ENCODE measurements at places on chromosomes 5 and 9.

GRCh38 chr9:125150349-125151245 lies 7.3 kb upstream of the SCAI start:
- DNase-seq, result no peak

GRCh38 chr5:35031276-35031675 lies 16.5 kb downstream of the AGXT2 start:
- no peak for DNase-seq

GRCh38 chr5:159552751-159553150 lies 222.5 kb upstream of the IL12B start:
- DNase-seq, result no peak

DNA sequence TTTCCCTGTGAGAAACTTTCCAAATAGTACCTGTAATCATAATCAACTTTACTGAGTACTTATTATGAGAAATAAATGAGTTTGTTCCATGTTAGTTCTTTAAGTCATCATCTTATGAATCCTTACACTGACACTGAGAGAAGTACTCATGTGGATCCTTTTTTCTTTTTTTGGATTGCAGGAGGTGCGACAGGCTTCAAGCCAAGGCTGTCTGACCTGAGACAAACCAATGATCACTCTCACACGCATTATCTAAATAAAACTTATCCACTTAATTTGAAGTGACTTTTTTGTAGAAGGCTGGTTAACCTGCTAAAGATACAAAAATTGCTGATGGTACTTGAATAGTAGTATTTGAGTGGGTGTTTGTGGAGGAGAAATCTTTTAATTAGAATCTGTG lies 39.5 kb downstream of the JAKMIP2 start:
- DNase-seq, result no peak

DNA sequence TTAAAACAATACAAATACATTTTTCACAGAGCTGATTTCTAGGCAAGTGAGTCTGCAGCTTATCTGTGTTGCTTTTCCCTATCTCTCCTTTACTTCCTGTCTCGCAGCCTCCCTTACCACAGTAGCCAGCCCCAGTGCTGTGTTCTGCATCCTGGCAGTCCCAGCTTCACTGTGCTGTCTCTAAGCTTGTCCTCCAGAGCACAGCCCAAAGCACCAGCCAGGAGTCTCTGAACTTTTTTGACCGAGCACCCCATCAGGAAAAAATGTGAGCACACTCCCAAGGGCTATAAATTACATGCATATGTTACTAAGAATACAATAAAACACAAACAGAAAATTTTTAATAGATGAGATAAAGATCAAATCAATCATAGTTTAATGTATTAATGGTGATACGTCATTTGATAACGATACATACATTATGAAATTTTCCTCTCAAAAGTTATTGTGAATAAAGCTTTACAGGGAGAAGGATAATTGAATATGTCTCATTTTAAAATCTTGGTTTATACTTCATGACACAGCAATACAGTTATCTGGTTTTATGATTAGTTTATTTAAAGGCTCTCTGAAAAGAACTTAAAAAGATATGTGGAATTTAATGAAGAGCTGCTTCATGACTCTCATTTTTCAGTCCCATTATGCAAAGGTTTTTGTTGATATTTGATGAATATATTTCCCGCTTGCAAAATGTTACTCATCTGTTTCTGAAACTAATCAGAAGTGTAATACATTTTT lies 7.3 kb upstream of the RHOBTB3 start:
- no peak for DNase-seq

GRCh38 chr9:1639166-1639565 lies 376.0 kb upstream of the SMARCA2 start:
- no peak for DNase-seq

GRCh38 chr5:133723651-133724366 lies 111.5 kb upstream of the FSTL4 start:
- DNase-seq, result no peak

DNA sequence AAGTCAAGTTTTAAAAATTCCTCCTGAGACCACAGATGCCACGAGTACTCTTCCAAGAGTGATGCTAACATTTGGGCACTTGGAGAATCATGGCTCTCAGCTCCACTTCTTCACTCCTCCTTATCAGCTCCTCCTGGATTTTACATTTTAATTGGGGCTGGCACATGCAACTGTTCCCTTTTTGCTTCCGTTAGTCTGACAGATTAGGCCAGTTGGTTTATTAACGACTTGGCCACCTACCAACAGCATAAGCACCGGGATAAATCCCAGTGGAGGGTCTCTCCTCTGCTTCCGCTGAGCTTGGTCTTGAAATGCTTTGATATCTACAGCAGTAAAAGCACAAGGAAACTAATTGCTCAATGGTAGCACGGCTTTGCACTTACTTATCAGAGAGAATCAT lies 134.6 kb upstream of the RASEF start:
- no peak for DNase-seq

- no peak for DNase-seq
Observed at GRCh38 chr5:120140501-120140900, 323.6 kb upstream of the PRR16 start.

DNA sequence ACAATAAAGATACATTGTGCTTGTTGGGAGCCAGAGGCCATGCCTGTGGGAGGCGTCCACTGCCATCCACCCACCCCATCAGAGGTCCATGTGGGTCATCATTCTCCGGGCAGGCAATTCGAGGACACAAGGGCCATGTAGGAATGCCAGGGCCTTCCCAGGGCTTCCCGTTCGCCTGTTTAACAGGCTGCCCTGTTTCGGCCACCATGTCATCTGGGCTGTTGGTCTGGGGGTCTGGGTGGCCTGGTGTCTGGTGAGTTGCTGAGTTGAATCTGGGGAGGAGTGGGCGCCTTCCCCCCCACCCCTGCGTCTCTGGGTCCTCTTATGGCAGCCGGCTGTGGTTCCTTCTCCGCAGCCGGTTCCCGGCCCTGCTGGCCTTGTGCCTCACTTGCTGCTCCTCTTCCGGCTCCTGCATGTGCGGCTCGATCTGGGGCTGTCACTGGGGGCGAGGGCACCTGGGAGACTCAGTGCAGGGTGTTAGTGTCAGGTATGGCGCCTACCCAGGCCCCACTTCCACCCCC lies 117.4 kb downstream of the WNK2 start:
- no peak for DNase-seq

DNA sequence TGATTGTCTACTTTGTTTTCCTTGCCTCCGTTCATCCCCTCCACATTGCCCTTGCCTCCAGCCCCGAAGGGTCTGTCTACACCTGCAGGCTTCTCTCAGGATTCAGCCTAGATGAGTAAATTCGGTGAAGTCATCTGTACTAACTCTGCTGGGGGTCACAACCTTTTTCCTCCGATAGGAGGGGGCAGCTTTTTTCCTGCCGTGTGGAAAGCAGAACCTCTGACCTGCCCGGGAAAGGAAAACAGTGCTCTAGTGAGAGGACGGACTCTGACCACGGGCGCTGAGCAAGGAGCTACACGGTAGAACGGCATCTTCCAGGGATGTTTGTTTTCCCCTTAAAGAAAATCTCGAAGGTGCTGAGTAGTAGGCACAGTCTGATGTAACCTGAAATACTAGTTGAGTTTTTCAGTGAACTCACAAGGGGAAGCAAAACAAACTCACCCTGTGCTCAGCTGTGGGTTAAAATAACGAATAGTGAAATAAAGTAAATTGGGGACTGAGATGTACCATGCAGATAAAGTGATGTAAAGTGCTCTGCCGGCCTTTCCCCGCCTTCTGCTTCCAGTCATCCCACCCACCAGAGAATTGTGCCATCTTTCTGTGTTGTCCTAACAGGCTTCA lies 281.8 kb downstream of the AOPEP start:
- no peak for DNase-seq

GRCh38 chr9:38023661-38024035 lies 45.4 kb downstream of the SHB start:
- DNase-seq, result no peak

GRCh38 chr9:113929634-113930389 lies 53.7 kb downstream of the ZNF618 start:
- DNase-seq, result no peak

DNA sequence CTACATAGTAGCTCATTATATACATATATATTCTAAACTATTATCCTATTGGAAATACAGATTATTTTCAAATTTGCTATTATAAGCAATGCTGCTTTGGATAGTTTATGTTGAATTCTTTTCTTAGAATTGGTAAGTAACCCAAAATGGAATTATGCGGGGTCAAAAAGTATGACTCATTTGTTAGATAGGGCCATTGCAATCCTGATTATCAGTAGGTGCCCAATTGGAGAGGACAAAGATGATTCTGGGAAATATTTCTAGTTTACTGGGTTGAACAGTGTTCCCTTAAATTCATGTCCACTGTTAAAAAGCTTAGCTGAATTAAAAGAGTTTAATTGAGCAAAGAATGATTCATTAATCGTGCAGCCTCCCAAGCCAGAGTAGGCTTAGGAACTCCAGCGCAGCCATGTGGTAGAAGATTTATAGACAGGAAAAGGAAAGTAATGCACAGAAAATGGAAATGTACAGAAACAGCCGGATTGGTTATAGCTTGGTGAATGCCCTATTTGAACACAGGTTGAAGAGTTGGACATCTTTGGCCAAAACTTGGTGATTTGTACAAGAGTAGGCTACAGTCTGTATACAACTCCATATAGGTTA lies 81.8 kb downstream of the GDNF start:
- no peak for DNase-seq

GRCh38 chr9:93650448-93650847 lies 74.1 kb downstream of the PHF2 start:
- DNase-seq, result no peak

DNA sequence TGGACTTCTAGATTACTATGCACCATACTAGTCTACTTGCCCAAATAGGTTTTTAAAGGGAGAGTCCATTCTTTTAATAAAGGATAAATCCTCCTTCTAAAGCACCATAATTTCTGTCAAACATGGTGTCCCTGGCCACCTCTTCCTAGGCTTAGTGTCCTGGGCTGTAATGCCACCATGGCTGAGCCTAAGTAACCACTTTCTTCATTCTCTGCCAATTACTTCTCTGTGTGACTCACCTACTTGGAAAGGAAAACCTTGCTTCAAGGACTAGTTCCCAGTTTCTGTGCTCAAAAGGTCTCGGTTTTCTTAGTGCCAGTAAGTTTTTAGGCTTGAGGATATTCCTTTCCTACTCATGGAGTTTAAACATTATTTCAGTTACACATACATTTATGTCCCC lies 273.4 kb downstream of the DENND1A start:
- DNase-seq, result no peak

DNA sequence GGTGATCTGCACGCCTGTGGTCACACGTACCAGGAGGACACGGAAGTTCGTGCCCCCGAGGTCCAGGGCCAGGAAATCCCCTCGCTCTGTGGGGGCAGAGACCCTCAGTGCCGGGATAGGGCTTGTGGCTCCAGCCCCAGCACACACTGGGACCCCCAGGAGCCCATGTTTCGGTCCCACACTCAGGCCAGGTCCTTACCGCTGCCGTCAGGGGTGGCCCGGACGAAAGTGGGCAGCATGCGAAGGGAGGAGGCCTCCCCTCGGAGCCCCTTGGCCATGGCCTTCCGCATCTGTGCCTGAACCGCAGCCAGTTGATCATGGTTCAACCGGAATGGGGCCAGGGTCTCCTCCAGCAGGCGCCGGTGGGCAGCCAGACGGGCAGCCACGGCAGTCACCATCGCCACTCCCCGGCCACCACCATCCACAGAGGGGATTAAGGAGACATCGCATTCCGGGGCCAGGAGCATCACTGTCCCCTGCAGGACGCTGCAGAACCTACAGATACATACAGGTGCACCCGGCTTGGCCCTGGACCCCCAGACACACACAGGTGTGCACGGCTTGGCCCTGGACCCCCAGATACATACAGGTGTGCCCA lies 11.8 kb downstream of the HK3 start:
- no peak for DNase-seq

- no peak for DNase-seq
Observed at GRCh38 chr9:33651125-33651524, 127.1 kb downstream of the ANKRD18B start.

DNA sequence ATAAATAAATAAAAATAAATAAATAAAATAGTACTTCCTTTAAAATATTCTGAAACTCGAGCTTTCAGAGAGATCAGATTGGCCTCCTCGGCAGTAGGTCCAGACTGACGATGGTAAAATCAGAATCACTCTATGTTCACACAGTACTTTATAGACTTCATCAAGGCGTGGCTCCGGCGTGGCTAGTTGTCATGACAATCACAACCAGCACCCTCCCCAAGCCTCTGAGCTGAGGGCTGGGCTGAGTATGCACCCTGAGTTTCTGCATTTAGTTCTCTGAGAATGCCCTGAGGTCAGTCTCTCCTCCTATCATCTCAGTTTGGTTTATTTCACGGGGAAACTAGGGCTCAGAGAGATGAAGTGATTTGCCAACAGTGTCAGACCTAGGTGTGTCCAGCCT lies 43.3 kb upstream of the BARHL1 start:
- DNase-seq, result no peak

- DNase-seq, result no peak
Observed at GRCh38 chr9:100884518-100884917, 144.0 kb upstream of the PLPPR1 start.

GRCh38 chr9:124078641-124079040 lies 67.1 kb downstream of the LHX2 start:
- DNase-seq, result no peak

- no peak for DNase-seq
Observed at GRCh38 chr5:9712911-9713310, 82.8 kb upstream of the TAS2R1 start.

DNA sequence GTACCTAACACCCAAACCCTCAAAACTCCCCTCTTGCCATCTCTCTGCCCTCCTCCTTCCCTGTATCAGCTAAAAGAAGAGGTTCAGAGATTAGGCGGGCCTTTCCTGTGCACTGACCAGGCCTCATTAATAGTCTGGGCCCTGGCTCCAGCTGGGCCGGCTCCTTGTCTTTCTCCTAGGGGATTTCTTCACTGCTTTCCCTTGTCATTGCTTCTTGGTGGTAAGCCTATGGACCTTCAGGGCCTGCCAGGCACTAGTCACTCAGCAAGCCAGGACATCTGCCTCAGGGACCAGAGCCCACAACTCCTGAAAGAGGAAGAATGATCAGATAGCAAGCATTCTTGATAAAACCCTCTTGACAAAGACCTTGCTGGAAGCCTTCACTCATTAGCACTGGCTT lies 50.9 kb downstream of the MRRF start:
- DNase-seq, result no peak

GRCh38 chr9:129929496-129930125 lies 94.4 kb downstream of the USP20 start:
- DNase-seq, result no peak

- DNase-seq, result no peak
Observed at GRCh38 chr5:79754865-79755555, 65.4 kb downstream of the CMYA5 start.

- no peak for DNase-seq
Observed at GRCh38 chr5:180519098-180519497, 24.9 kb downstream of the CNOT6 start.

DNA sequence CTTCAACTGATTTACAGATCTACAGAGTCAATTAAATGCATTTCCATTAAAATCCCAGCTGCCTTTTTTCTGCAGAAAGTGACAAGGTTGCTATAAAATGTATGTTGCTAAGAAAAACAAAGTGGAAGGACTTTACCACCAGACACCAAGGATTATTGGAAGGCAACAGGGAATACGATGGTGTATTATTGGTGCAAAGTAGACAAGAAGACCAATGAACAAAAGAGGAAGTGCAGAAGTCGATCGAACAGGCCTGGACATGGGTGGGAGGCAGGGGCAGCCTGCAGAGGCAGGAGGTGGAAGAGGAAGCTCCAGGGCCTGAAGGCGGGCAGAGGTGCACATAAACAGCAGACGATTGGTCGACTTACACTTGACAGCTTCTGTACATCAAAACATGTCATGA lies 10.6 kb upstream of the SLC6A19 start:
- no peak for DNase-seq

- no peak for DNase-seq
Observed at GRCh38 chr5:171295801-171296200, 13.2 kb upstream of the TLX3 start.

GRCh38 chr5:114471529-114471928 lies 109.7 kb downstream of the KCNN2 start:
- no peak for DNase-seq
